ENCODE measurements at places on chromosomes 5 and 9. TPM values are rescaled to one million over a fixed set of nuclear protein-coding genes. Genes with fewer than 3 reads are reported as not detected.

Gene MAPK9
- total RNA-seq = 45.7 TPM

Gene NXNL2
- total RNA-seq = not detected

Gene NTRK2
- total RNA-seq = 2.1 TPM

Gene LCN12
- total RNA-seq = not detected

Gene FYB1
- total RNA-seq = 8.6 TPM

Gene TCF7
- total RNA-seq = 0.68 TPM

Gene GPR150
- total RNA-seq = not detected

Gene TCERG1
- total RNA-seq = 41.7 TPM

Gene OBP2B
- not detected for total RNA-seq

Gene IFNA5
- total RNA-seq = not detected

Gene CD14
- 86.0 TPM for total RNA-seq

Gene C9orf153
- not detected for total RNA-seq

Gene C5
- 5.0 TPM for total RNA-seq

Gene FOXD4
- 0.55 TPM for total RNA-seq

Gene PCDHGA12
- 5.4 TPM for total RNA-seq

Gene MEIKIN
- total RNA-seq = not detected

Gene SHOC1
- total RNA-seq = not detected

Gene ELP1
- 13.9 TPM for total RNA-seq

Gene EGFLAM
- 5.7 TPM for total RNA-seq

Gene GFRA3
- 1.8 TPM for total RNA-seq

Gene MYMK
- not detected for total RNA-seq

Gene GRIN3A
- under 0.01 TPM for total RNA-seq

Gene BAAT
- total RNA-seq = not detected

Gene HEXB
- total RNA-seq = 76.2 TPM

Gene GFI1B
- not detected for total RNA-seq

Gene PKD2L2
- not detected for total RNA-seq

Gene INSL4
- total RNA-seq = not detected

Gene CD74
- total RNA-seq = 182 TPM

Gene DIPK1B
- 16.4 TPM for total RNA-seq

Gene LOX
- total RNA-seq = 12.2 TPM

Gene CBY3
- 0.66 TPM for total RNA-seq

Gene COL5A1
- total RNA-seq = 82.7 TPM

Gene PCDHGB5
- total RNA-seq = 10.0 TPM

Gene BARHL1
- not detected for total RNA-seq

Gene DCTN4
- 51.9 TPM for total RNA-seq

Gene ZNF483
- total RNA-seq = 22.2 TPM

Gene IL5
- total RNA-seq = not detected

Gene ACOT12
- total RNA-seq = not detected

Gene PTGR1
- total RNA-seq = 50.0 TPM

Gene PDE6A
- not detected for total RNA-seq

Gene PCDHA12
- total RNA-seq = 0.49 TPM

Gene PRUNE2
- 459 TPM for total RNA-seq

Gene SPINK7
- not detected for total RNA-seq

Gene CDH6
- total RNA-seq = 2.9 TPM

Gene FOXD4L6
- not detected for total RNA-seq

Gene NR3C1
- total RNA-seq = 50.0 TPM

Gene RLN2
- total RNA-seq = 0.66 TPM

Gene LCN10
- 2.1 TPM for total RNA-seq

Gene C8G
- not detected for total RNA-seq

Gene GDF9
- total RNA-seq = 1.8 TPM

Gene RNF14
- total RNA-seq = 30.7 TPM

Gene TMC1
- total RNA-seq = under 0.01 TPM

Gene TTC16
- not detected for total RNA-seq
